ENCODE measurements at places on chromosomes 12 and 14.

DNA sequence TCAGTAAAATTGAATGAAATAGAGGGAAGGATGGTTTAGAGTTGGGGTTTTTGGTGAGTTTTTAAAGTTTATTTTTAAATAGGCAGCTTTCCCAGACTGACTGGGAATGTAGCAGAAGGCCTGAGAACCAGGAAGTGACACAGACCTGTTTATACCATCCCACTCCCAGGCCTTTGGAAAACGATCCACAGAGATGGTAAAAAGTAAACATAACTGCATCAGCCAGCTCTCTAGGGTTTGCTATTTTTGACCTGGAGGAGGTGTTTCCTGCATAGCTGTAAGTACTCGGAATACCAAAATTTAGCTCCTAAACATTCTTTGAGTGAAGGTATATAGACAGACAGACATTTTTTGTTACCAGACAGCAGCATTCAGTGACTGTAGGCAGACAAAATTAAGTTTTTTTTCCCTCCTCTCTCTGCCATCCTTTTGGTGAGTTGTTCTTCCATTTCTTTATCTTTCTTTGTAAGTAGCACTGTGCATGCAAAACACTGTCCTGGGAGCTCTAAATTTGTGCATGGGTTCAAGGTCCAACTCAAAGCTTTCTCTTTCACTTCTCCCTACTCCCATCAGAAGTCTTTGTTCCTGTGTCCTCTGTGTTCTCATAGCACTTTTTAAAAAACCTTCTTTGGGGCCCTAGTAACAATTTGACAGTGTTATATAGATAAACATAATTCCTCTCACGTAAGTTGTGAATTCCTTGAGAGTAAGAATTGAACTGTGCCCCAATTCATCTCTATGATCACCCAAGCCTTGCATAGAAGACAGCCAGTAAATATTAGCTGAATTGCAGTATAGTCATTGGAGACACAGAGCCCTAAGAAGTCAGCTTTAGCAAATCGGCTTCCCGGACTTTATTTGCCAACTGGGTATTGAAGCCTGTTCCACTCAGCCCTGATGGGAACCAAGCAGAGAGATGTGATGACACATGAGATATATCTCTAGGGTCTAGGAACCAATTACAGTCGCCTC is 37.4 kb downstream of the SUSD6 start:
- no peak for DNase-seq

DNA sequence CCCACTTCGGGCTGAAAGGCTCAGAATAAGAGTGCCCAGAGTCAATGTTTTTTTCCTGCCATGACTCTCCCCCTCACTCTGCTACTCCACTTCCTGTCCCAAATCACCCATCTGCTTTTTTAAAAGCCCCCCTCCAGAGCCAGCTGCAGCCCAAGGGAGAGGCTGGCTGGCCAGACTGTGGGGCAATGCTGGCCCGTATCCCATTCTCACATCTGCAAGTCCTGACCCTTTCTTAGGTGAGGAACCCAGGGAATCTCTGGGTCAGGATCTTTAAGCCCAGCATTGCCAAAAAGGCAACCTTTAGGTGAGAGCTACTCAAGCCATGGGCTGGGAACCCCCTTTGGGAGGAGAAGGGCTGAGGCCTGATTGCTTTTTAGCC is 1.7 kb upstream of the ITGA5 start:
- no peak for DNase-seq

GRCh38 chr12:72075401-72075800 is 136.8 kb downstream of the TPH2 start:
- no peak for DNase-seq

DNA sequence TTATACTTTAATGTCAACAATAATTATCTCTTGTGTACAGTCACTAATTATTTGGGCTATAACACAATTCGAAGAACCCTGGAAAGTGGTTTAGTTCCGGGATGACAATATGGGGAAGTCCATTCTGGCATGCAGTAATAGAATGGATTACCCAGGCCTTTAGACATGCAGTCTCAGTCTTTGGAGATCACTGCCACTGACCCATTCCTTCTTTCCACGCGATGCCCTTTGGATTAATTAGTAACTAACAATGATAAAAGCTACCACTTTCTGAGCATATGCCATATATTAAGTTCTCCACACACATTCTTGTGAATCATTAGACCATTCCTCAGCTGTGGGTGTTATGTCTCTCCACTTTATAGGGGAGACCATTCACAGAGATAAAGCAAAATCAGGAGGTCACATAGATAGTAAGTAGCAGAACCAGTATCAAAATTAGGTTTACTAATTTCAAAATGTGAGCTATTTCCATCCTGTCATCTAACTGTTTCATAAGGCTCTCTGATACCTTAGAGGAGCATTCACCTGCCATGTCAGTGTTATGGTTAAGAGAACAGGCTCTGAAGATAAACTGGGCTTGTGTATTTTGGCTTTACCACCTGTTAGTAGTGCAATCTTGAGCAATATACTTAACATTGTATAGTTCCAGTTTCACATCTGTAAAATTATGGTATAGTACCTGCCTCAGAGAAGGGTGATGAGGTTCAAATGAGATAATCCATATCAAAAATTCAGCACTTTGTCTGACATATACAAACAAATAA is 27.2 kb upstream of the KCNJ8 start:
- no peak for DNase-seq

- DNase-seq = no peak
These were observed 57.1 kb downstream of the LRRK2 start for GRCh38 chr12:40281791-40282364.

DNA sequence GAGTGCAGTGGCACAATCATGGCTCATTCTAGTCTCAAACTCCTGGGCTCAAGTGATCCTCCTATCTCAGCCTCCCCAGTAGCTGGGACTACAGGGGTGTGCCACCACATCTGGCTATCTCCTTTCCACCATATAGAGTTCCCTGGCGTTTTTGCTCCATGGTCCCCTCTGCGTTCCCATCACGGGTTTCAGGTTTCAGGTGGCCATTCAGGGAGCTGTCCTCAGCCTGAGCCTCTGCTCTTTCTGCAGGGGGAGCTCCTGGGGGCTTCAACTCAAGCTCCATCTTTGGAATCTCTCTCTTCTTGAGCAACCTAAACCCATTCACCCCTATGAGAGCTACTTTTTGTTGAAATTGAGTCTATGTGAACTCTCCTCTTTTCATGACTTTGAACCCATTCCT is 11.6 kb downstream of the SMIM41 start:
- DNase-seq = no peak

- DNase-seq = peak; percentile 36
These were observed 17.4 kb downstream of the VASH1 start for GRCh38 chr14:76778546-76779215.

DNA sequence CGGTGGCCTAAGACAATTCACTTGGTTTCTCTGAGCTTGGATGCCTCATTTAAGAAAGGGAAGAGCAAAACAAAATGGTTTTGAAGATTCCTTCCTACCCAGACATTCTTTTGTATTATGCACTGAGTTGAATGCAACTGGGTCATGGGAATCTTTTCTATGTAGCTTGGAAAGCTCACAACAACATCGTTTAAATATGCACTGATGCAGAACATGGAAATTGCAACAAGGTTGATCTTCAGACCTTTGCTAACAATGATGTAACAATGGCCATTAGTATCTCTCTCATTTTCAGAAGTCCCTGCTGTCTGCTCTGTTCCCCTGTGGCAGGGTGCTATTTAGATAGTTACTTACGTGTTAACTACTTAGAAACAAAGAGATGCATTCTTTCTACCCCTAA is 30.1 kb upstream of the IGF1 start:
- DNase-seq = no peak
